ENCODE measurements at places on chromosomes 7 and 10. TPM values are rescaled to one million over a fixed set of nuclear protein-coding genes. Genes with fewer than 3 reads are reported as not detected.

The UTF1 gene
- not detected for total RNA-seq

The ZNF503 gene
- 0.50 TPM for total RNA-seq

DNA sequence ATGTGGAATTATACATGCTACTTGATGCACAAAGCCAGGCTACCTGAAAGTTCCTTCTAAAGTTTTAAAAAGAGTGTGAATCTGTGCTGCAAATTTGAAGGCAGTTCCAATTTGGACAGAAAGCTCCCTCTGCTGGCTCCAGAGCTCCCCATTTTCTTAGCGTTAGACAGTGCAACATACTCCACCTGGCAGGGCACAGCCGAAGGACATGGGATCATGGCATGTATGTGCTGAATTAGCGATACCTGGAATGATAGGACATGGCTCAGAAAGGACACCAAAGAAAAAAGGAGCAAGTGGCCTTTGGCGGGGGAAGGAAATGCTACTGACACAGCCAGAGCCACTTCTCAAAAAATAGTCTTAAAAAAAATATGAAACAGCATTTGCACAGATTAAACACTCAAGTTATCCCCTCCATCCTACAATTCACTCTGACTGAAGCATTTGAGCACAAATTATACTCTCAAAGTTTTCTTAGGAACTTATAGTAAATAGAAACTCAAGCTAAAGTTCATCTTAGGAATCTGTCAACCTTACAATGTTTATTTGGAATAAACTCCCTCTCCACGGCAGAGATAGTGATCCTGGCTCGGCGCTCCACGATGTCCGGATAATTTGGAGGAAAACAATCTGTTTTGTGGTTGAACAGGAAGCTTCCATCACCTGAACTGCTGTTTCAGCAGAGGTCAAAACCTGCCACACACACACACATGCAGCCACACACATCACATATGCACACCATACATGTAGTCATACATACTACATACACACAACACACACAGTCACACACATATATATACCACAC lies 80.0 kb downstream of the C7orf25 start:
- peaks cover 41% of the 10 kb centered on the region for H3K27me3 ChIP-seq
- no peaks in the 10 kb centered on the region for H3K4me1 ChIP-seq

DNA sequence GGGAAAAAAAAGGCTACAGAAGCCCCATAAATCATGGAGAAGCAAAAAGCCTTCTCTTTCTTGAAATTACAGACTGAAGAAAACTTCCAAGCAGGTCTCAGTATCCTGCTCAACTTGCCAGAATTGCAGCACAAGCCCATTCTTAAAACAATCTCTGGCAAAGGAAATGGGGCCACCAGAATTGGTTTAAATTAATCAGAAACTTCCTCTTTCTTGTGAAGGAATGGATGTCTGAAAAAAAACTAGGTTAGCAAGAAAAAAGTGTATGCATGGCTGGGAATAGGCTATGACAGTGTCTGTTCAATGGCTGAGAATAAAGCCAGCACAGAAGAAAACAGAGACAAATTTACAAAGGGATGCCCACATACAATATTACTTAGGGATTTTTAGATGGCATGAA lies 59.1 kb downstream of the TFEC start:
- no peak overlapping the region for H3K27ac ChIP-seq
- no peak overlapping the region for H3K4me3 ChIP-seq
- H3K36me3 ChIP-seq = no peaks in the 10 kb centered on the region
- H3K27me3 ChIP-seq = no peaks in the 10 kb centered on the region
- no peaks in the 10 kb centered on the region for H3K4me1 ChIP-seq
